GM06990 (cell line): ENCODE measurements at places on chromosomes 6 and 20.

GRCh38 chr20:63492518-63492917, 6.4 kb downstream of the EEF1A2 start:
- DNase-seq = no peak

DNA sequence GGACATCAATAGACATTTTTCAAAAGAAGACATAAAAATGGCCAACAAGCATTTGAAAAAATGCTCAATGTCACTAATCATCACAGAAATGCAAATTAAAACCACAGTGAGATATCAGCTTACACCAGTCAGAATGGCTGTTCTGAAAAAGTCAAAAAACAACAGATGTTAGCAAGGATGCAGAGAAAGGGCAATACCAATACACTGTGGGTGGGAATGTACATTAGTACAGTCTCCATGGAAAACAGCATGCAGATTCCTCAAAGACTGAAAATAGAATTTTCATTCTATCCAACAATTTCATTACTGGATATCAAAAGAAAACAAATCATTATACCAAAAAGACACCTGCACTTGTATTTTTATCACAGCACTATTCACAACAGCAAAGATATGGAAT, 85.3 kb downstream of the DCDC2 start:
- no peak for DNase-seq

DNA sequence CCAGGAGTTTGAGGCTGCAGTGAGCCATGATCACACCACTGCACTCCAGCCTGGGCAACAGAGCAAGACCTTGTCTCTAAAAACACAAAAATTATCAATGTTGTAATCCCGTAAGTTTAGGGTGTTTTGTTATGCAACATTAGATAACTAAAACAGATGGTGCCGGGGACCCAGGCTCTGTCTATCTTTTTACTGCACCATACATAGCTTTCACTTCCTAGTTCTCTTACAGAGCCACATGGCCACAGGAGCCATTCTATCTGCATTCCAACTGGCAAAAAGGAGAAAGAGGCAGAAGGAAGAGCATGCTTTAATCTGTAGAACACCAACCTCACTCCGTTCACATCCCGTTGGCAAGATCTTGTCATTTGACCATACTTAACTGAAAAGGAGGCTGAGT, 5.4 kb upstream of the TCF15 start:
- no peak for DNase-seq

DNA sequence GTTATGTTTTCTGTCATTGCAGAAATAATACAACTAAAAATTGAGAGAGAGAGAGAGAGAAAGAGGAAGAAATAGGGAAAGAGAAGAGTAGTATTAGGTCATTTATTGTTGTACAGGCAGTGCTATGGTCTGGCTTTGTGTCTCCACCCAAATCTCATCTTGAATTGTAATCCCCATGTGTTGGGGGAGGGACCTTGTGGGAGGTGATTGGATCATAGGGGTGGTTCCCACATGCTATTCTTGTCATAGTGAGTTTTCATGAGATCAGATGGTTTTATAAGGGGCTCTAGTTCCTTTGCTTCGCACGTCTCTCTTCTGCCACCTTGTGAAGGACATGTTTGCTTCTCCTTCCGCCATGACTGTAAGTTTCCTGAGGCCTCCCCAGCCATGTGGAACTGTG, 677.4 kb upstream of the CHD6 start:
- no peak for DNase-seq

GRCh38 chr6:134706806-134707205, 243.1 kb downstream of the ALDH8A1 start:
- DNase-seq = no peak

GRCh38 chr6:112957536-112957916, 610.4 kb downstream of the RFPL4B start:
- no peak for DNase-seq

- DNase-seq = no peak
Measured at GRCh38 chr6:35489066-35489465, 7.8 kb downstream of the TEAD3 start.

GRCh38 chr6:82569022-82569421, 205.4 kb downstream of the TPBG start:
- no peak for DNase-seq

DNA sequence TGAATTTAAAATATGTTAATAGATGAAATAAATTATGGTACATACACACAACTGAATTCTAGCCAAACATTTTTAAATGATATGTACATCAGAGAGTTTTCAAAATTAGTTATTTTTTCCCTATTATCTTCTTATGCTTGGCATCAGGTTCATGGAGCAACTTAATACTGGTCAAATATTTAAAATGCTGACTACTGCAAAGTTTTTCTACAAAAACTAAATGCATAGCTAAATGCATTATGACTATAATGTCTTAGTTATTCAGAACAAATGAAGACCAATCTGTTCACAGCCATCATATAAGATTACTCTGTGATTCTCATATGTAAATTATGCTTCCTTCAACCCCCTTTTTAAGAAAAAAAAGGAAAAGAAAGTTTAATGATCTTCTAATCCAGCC, 8.2 kb upstream of the IL17A start:
- no peak for DNase-seq

- DNase-seq = no peak
Measured at GRCh38 chr6:148177589-148178233, 164.9 kb upstream of the SASH1 start.

DNA sequence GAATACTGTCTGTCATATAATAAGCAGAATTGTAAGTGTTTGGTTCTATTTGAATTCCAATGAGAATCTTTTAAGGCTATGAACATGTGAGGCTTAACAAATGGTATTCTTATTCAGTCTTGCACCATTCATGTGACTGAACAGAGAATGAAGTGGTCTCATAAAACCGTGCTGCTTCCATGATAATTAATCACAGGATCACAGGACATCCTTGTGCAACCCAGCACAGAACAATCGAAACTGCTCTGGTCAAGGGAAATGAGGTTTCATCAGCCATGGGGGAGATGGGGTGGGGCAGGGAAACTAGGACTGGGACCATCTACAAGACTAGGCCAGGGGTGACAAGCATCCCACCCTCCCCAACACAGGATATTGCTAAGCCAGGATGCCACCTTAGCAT, 6.0 kb downstream of the PPIL6 start:
- no peak for DNase-seq

DNA sequence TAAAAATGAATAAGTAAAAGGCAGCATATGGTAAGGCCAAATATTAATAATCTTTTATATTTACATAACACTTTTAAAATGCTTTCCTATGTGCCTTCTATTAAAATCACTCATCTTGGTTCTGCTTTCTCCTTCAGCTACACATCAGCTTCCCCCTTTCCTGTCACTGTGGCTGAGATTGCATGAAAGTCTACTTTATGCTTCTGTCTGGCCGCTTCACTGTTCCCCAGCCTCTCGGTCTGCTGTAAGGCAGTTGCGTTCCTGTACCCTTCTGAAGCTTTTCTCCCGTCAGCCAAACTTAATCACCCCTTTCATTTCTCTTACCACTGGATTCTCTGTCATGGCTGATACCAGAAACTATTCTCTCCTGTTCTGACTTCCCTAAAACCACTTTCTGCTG, 34.6 kb downstream of the SOX4 start:
- DNase-seq = no peak

DNA sequence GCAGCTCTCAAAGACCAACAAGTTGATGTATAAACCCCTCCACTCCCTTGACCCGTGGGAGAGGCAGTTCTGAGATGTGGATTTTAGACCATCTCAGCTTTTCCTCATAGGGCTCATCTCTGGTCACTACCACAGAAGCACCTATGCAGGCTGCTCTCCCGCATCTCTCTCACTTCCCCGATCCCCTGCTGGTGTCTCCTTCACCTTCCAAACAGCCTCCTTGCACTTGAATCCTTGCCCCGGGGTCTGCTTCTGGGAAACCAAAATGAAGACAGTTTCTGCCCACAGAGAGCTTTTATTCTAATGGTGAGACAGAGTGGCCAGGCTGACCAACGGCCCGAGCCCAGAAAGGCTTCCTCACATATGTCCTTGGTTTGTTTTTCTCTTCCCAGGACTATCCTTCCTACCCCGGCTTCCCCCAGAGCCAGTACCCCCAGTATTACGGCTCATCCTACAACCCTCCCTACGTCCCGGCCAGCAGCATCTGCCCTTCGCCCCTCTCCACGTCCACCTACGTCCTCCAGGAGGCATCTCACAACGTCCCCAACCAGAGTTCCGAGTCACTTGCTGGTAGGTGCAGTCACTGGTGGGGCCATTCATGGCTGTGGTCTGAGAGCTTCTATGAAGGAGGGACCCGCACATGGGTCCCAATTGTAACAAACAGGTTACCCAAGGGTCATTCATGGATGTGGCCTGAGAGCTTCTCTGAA, 179.3 kb downstream of the EYA2 start:
- no peak for DNase-seq

DNA sequence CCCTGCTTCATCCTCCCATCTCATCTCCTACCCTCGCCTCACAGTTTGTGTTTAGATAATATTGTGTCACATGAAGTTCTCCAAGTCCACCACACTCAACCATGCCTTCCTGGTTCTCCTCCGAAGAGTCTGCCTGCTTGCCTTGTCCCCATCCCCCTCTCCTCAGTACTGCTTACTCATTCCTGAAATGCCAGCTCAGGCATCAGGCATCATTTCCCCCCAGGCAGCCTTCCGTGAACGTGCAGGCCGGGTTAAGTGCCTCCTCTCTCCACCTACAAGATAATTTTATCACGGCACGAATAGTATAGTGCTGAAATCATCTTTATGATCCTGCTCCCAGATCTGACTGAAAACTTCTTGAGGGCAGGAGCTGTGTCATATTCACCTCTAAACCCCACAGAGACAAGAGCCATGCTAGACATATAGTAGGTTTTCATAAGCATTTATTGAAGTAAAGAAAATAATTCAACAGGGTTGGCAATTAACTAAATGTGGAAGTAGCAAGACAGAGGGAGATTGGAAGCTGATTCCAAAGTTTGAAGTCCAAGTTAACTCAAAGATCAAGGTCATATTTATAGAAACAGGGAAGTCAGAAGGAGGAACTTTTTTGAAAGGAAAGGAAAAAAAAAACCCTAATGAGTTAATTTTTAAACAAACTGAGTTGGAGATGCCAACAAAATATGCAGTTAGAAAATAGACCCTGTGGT, 48.7 kb upstream of the BMP2 start:
- no peak for DNase-seq

DNA sequence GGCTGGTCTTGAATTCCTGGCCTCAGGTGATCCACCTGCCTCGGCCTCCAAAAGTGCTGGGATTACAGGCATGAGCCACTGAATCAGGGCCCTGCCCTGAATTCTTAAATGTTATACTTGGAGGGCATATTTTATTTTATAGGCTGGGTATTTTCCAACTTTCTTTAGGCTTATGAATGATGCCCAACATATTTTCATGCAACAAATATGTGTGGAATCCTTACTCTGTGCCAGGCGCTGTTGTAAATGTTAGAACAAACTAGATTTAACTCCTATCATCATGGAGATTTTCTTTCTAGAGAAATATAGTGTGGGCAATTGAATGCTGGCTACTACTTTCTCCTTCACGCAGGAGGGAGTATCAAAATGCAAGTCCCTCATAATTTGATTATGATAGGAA, 71.2 kb downstream of the SAMD5 start:
- DNase-seq = no peak

DNA sequence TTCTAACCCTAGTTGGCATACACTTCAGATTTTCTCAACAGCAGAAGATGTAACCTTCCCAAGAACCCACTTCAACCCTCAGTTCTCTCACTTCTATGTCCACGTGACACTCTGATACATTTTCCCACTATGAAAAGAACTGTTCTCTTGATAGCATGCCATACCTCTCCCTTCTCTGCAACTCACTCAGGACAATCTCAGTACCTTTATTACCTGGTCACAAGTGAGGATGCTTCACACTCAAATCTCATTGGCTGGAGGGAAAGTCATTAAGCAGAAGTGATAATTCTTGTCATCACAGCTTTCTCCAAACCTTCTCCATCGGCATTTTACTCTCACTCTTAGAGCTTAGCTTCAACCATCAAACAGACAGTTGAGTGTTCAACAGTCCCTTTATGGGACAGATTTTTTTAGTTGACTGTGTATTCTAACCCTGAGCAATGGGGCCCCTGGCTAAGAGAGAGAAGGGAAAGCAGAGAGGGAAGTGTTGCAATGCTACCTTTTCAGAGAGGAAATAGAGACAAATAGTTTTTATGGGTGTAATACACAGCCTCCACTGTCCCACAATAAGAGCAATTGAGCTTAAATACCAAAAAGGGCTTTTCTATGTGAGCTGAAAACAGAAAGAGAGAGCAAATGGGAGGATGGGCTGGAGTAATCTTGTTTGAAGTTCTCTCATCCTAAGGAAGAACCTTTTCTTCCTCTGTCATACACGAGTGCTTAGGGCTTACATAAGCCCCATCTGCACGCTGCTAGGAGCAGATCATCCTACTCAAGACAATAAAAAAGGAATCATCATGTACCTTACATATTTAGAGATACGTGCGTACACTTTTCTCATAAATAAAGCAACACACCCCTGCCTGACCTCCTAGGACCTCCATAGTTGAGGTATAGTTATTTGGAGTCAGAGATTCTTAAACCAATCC, 16.0 kb downstream of the HLA-DPA1 start:
- no peak for DNase-seq

GRCh38 chr6:35063701-35064280, 77.3 kb downstream of the TCP11 start:
- no peak for DNase-seq

DNA sequence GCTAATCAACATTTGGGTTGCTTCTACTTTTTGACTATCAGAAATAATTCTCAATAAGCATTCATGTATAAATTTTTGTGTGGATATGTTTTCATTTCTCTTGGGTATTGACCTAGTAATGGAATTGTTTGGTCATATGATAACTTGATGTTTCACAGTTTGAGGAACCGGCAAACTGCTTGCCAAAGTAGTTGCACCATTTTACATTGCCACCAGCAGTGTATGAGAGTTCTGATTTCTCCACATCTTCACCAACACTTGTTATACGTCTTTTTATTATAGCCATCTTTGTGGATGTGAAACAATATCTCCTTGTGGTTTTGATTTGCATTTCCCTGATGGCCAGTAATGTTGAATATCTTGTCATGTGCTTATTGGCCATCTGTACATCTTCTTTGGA, 42.6 kb upstream of the TGM2 start:
- DNase-seq = no peak

DNA sequence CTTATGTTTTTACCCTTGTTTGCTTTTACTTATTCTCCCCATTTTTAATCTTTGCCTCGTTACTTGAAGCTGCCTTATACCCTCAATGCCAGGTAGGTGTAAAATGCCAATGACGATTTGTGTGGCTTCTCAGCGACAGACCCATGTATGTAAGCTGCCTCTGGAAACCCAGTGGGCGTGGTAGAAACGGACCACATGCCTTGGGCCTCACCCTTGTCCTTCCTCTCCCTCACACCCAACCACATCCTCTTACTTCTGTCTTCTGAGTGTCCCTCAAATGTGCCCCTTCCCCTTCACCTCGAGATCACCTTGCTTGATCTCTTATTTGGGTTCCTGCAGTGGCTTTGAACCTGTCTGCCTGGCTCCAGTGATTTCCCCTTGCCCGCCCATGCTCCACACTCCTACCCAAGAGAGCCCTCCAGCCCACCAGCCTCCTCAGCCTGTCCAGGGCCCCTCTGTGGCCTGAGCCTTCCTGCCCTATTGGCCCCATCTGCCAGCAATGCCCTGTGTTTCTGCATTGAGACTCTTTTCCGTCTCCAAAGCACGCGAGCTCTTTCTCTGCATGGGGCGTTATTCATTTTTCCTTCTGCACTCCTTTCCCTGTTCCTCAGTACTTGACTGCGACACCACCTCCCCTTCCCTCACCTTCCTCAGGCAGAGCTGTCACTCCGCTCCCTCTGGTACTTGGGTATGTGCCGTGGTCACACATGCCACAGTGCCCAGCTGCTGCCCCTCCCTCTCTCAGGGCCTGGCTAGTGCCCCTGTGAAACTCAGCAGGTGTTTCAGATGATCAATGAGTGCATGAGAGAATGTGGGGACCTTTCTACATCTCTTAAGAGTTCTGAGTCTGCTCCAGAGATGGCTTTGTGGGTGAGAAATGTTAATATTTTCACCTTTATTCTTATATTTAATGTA, 115.4 kb downstream of the SLX4IP start:
- no peak for DNase-seq
